NCI-H2171 treated with DMSO at 0.1 percent for 48 hours (cell line): ENCODE measurements at places on chromosomes 1 and 21.
A peak's percentile ranks its signal among the peaks of the same experiment; 100 is the strongest.

DNA sequence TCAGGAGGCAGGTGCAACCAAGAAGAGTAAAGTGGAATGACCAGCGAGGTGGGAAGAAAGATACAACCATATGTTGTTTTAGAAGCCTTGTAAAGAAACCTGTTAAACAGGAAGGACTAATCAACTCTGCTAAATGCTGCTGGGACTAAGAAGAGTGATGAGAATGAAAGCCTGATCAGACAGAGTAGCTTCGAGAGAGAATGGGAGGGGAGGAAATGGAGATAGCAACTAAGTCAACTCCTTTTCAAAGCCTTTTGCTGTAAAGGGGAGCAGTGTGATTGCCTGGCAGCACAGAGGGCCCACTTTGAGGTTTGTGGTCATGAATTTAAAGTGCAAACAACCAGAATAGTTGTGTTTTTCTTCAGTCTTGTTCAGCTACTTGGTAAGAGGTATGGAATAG is 31.4 kb downstream of the SLC30A7 start:
- DNase-seq, result no peak

DNA sequence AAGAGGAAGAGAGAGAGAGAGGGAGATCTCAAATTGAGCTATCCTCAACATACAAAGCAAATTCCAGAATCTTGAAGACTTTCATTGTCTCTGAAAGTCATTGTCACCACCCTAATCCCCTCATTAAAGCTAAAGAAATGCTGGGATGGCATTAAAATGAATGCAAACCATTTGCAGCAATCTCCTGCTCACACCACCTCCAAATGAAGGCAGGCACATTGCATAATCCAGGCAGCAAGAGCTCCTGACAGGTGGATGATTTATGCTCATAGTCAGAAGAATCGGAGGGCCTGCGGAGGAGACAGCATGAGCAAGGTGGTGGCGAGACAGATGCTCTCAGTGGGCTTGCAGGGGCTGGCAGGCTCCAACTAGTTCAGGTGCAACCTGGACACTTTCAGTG is 90.2 kb downstream of the ESRRG start:
- peak; percentile 96 for DNase-seq

GRCh38 chr1:154746622-154747299 is 123.3 kb downstream of the KCNN3 start:
- no peak for DNase-seq

- DNase-seq, result no peak
Measured at GRCh38 chr1:65177457-65177856, 29.5 kb downstream of the AK4 start.

DNA sequence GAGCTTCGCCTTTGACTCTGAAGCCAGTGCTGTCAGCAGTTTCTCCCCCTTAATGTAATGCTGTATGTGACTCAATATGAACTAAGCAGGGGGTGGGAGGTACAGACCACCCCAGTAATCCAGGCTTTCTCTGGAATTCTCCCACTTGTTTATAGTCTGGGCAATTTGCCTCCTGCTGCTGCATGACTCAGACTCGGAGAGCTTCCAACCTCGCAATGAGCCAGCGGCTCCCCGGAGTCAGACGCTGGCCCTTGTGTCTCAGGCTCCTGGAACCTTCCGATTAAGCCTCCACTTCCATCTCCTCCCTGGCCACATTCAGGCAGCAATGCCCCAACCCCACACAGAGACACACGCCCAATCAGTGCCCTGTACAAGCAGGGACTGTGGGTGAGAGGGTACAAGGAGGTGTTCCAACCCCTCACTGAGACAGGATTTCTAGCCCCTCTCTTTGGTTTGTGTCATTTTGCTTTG is 471.7 kb upstream of the VAMP3 start:
- no peak for DNase-seq

DNA sequence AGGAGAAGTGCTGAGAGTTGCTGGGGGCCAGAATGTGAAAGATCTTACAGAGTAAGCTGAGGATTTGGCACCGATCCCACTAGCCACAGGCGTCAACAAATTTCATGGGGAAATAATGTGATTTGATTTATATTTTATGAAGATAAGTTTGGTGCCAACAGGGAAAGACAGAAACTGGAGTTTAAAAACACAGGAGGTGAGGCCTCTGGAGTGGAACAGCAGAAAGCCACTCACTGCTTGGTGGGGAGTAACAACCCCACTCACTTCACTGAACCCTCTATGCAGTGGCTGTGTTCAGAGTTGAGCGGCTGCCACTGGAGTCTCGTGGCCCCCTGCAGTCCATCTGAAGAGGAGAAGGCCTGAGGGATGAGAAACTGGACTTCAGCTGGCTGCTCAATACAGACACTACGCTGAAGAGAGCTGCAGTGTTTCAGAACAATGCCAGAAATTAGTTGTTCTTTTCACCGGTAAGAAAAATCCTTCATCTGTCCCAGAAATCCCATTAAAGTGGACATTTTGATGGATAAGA is 48.0 kb upstream of the RXRG start:
- no peak for DNase-seq

DNA sequence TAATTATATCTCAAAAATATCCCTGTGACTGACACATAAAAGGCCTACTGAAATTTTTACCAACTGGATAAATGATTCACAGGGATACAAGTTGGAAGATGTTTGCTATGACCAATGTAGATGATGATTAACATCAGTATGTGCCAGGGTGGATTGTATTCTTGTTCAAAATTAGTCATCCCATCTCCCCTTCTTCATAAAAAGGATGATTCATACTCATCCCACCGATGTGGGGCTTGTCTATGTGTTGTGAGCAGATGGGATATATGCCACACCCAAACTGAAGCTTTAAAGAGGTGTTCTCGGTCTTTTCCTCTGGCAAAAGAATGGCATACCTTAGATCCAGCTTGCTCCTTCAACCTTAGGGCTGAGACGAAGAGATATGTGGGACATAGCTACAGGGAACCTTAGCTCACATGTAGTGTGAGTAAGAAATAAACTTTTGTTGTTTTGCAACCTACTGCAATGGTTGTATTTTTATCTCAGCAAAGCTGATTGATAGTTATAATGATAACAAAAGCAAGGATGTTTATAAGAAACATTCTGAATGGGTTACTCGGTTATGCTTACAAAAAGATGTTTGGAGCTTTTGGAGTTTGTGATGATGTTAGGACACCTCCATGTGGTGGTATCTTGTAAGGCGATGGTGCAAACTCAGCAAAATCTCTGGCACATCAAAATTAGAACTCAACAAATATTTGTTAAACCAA is 29.4 kb downstream of the SPATA17 start:
- no peak for DNase-seq

- DNase-seq, result no peak
Measured at GRCh38 chr1:237309595-237310118, 267.7 kb downstream of the RYR2 start.

- DNase-seq, result peak; percentile 61
Measured at GRCh38 chr1:9129266-9130041, 552 bp upstream of the GPR157 start.

GRCh38 chr1:89523572-89524368 is 859 bp upstream of the LRRC8B start:
- DNase-seq, result peak; percentile 74
